ENCODE measurements at places on chromosomes 12 and 14. TPM values are rescaled to one million over a fixed set of nuclear protein-coding genes. Genes with fewer than 3 reads are reported as not detected.
A peak's percentile ranks its signal among the peaks of the same experiment; 100 is the strongest.

SIX6 gene
- not detected for total RNA-seq

GRCh38 chr14:105884808-105885281 lies 358.5 kb downstream of the TMEM121 start:
- no peak for DNase-seq

- DNase-seq = peak; percentile 33
Measured at GRCh38 chr12:47534695-47535094, 171.1 kb downstream of the RPAP3 start.

DNA sequence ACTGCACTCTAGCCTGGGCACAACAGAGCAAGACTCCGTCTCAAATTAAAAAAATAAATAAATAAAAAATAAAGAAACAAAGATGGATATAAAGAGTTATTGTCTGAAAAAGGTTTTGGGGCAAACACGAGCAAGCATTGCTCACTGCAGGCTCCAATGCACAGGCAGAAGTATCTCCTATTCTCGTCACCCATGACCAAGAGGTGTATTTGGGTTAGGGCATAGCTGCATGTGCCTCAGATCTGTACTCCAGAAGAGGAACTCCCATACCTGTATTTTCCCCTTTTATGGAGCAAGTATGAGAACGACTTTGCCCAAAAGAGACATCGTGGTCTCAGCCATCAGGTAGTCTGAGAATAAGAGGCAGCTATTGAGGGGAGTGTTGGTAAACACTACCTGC lies 10.2 kb upstream of the TCP11L2 start:
- no peak for DNase-seq

GRCh38 chr12:130424858-130425697 lies 87.4 kb downstream of the PIWIL1 start:
- DNase-seq = no peak

DNA sequence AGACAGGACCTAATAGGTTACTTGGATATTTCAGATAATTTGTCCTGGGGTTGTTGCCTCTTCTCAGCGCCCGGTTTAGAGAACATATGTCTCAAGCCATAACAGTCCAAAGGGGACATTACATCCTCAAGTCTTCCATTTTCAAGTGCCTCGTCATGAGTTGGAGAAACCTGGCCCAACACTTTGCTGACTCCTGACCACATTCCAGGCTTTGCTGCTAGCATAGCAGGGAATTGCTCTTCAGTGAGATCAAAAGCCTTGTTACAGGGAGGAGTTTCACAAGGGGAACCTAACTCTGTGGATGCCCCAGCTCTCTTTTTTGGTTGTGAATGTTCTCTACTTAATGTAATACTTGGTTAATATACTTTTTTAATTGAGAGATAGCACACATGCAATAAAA lies 8.2 kb upstream of the MMP19 start:
- no peak for DNase-seq

- DNase-seq = peak; percentile 100
Measured at GRCh38 chr14:54652188-54652587, 85.3 kb downstream of the SAMD4A start.

GRCh38 chr14:93085911-93086310 lies 29.8 kb downstream of the ITPK1 start:
- peak; percentile 45 for DNase-seq

GRCh38 chr12:9662488-9662887 lies 7.0 kb upstream of the CLEC2D start:
- DNase-seq = no peak

DNA sequence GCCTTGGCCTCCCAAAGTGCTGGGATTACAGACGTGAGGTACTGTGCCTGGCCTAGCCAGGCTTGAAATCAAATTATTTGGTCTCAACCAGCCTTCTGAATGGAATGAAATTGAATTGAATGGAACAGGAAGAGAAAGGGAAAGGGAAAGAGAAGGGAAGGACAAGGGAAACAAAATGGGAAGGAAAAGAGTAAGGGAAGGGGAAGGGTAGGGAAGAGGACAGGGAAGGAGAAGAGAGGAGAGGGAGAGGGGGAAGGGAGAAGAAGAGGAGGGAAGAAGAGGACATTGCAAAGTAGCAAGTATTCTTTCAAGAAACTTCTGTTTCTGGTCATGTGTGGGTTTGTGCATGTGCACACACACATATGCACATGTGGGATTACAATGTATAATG lies 97.8 kb downstream of the ITPR2 start:
- DNase-seq = no peak

All from PC-3 (cell line).